ENCODE measurements at places on chromosomes 1 and 21. TPM values are rescaled to one million over a fixed set of nuclear protein-coding genes. Genes with fewer than 3 reads are reported as not detected.

GRCh38 chr1:89670163-89670562 is 37.2 kb downstream of the LRRC8C start:
- no peak for DNase-seq

HEYL gene
- 5.6 TPM for total RNA-seq

DNA sequence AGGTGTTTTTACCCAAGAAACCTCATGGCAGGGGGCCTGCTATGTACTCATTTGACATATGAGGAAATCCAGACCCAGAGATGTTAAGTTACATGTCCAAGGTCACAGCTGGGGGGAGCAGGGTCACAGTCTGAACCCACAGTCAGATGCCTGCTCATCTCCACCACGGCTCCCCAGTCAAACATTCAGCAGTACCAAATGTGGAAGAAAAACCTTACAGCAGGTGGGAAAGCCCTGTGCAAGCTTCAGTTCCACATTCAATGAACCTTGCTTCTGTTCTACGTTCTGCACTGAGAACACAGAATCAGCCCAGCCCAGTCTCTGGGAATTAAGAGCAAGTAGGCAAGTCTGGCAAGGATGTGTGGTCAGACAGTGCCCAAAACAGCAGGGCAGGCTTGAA is 35.2 kb downstream of the LRP8 start:
- no peak for DNase-seq

CELA3B gene
- total RNA-seq: not detected

DNA sequence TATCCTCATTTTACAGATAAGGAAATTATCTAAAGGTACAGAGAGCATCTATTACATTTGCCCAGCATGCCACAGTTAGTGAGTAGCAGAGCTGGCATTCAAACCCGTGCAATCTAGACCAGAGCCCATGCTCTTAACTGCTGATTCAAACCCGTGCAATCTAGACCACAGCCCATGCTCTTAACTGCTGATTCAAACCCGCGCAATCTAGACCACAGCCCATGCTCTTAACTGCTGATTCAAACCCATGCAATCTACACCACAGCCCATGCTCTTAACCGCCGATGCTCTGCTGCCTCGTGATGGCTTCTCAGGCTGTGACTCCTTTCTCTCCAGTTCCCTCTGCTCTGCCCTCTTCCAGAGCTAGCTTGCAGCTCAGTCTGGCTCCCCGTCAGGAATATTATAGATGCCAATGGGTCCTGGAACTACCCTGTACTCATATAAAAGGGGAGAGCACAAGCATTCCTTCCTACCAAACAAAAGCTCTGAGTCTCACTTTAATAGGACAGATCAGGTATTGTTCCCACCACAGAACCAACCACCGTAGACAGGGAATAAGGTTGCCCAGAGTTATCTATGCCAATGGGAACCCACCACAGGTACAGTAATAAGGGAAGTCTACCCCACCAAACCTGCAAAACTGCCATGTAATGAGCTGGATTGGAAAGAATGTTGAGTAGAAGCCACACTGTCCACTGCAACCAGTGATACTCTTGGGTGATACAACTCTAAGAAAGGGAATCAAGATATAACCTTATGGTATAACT is 78.4 kb downstream of the SMYD3 start:
- no peak for DNase-seq

GRCh38 chr1:168627370-168627769 is 51.0 kb downstream of the XCL1 start:
- DNase-seq: no peak

Measured in mesothelial cell of epicardium (in vitro differentiated cells).